ENCODE measurements at places on chromosomes 7 and 10. TPM values are rescaled to one million over a fixed set of nuclear protein-coding genes. Genes with fewer than 3 reads are reported as not detected.

Gene TMEM229A
- not detected for total RNA-seq

Gene SAMD9L
- total RNA-seq = 0.69 TPM

Gene ITGA8
- total RNA-seq = 0.06 TPM

Gene RASSF4
- 14.5 TPM for total RNA-seq

Gene ARMC10
- 57.6 TPM for total RNA-seq
